ENCODE measurements at places on chromosomes 1 and 21. TPM values are rescaled to one million over a fixed set of nuclear protein-coding genes. Genes with fewer than 3 reads are reported as not detected.
A peak's percentile ranks its signal among the peaks of the same experiment; 100 is the strongest.

DNA sequence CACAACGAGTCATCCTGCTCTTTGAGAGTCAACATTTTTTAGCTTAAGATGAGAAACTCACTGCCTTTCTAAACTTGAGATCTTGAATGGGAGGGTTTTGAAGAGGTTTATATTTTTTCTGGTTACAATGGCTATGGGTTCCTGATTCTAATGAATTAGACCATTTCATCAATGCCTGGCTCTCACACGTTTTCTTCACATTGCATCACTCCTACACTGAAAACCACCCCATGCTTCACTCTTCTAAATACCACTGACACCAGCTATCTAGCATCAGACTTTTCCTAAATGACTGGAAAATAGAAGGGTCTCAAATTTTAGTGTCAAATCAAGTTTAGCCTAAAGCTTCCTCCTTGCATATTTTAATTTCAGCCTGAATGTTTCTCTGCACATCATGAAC lies 606.1 kb upstream of the USP24 start:
- no peak for DNase-seq

TDRD5 gene
- 0.87 TPM for total RNA-seq

DNA sequence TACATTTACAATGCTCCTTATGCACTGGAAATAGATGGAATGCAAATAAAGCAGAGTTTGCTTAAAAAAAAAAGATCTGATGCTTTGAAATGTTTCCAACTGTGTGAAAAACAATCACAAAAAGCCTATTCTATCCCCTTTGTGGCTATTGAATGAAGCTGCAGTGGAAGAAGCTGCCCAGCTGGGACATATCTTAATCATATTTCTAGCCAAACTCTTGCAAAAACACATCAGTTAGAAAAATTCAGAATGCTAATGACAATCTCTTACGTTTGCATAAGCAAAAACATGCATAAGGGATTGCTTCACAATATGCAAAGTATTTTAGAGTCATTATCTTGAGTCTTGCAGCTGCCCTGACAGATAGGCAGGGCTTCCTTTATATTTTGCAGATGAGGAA lies 526.4 kb upstream of the USP24 start:
- DNase-seq = no peak

CYP4X1 gene
- 0.17 TPM for total RNA-seq

- DNase-seq = peak; percentile 76
These were observed 1770.9 kb downstream of the BRINP3 start for GRCh38 chr1:188706742-188707141.

GRCh38 chr1:110875216-110875731 lies 2.3 kb downstream of the CD53 start:
- DNase-seq = peak; percentile 9

FALEC gene
- total RNA-seq = not detected

DNA sequence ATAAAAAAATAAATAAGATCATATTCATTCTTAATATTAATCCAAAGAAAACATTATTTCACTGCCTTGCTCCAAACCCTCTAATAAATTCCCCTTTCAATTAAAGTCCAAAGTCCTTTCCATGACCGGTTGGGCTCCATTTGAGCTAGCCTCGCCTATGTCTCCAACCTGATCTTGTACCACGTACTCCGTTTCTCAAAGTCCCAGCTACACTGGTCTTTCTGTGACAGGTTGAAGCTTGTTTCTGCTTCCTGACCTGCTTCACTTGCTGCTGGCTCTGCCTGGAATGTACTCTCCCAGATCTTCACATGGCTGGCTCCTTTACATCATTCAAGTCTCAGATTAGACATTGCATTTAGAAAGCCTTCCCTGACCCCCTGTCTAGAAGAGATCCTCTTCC lies 16.4 kb downstream of the RPL5 start:
- no peak for DNase-seq

- no peak for DNase-seq
These were observed 73.8 kb downstream of the TUT4 start for GRCh38 chr1:52479076-52479475.

- no peak for DNase-seq
These were observed 11.8 kb downstream of the LAPTM5 start for GRCh38 chr1:30745834-30746208.

- DNase-seq = no peak
These were observed 15.2 kb upstream of the PDIK1L start for GRCh38 chr1:26096471-26096870.

- DNase-seq = no peak
These were observed 10.6 kb downstream of the TNFRSF1B start for GRCh38 chr1:12177156-12177998.

GRCh38 chr1:170521818-170522217 lies 10.1 kb upstream of the GORAB start:
- no peak for DNase-seq

GRCh38 chr21:32141318-32141633 lies 137.6 kb downstream of the MIS18A start:
- no peak for DNase-seq

GRCh38 chr1:181023265-181024057 lies 791 bp upstream of the STX6 start:
- no peak for DNase-seq
